ENCODE measurements at places on chromosomes 1 and 21. TPM values are rescaled to one million over a fixed set of nuclear protein-coding genes. Genes with fewer than 3 reads are reported as not detected.

The KRTAP19-7 gene
- total RNA-seq, result not detected

The EPS15 gene
- total RNA-seq, result 32.2 TPM

The NBL1 gene
- 556 TPM for total RNA-seq

The ARHGAP30 gene
- total RNA-seq, result not detected

The DMBX1 gene
- total RNA-seq, result not detected

The RPE65 gene
- not detected for total RNA-seq

The SDC3 gene
- 9.3 TPM for total RNA-seq

The TTC34 gene
- 0.12 TPM for total RNA-seq

The CYP4B1 gene
- total RNA-seq, result not detected

The AKNAD1 gene
- not detected for total RNA-seq

The CYP4X1 gene
- 0.12 TPM for total RNA-seq

The C1orf216 gene
- 16.5 TPM for total RNA-seq

The ZNF593OS gene
- total RNA-seq, result not detected

The RNU1-2 gene
- 3,022 TPM for total RNA-seq

The EXO1 gene
- total RNA-seq, result 2.5 TPM
